ENCODE measurements at places on chromosomes 12 and 14.
A peak's percentile ranks its signal among the peaks of the same experiment; 100 is the strongest.

DNA sequence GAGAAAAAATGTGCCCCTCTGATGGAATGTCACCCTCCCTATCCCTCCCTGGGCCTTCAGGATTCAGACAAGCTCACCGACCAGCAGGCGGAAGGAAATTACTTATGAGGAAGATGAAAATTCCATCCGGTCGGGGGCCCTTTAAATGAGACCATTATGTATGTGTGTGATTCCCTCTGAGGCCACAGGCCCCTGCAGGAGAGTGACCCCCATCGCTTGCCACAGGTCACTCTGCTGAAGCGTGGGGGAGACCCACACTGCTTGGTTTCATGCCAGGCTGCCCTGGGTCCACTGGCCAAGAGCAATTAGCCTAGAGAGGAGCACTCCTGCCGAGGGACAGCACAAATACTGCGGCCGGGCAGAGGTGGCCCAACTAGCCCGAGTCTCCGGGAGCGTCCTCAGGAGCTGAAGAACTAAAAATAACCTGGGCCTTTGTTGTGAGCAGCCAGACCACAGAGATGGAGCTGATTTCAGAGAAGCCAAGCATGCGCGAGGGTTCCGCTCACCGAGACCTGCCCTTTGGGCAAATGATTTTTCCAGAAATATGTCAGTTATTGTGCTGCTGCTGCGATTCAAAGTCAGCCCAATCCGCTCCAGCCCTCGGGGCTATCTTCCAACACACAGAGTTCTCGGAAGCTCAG, 276.4 kb downstream of the DPF3 start:
- DNase-seq, result no peak

- no peak for DNase-seq
Observed at GRCh38 chr12:118375348-118375747, 1.0 kb upstream of the SUDS3 start.

DNA sequence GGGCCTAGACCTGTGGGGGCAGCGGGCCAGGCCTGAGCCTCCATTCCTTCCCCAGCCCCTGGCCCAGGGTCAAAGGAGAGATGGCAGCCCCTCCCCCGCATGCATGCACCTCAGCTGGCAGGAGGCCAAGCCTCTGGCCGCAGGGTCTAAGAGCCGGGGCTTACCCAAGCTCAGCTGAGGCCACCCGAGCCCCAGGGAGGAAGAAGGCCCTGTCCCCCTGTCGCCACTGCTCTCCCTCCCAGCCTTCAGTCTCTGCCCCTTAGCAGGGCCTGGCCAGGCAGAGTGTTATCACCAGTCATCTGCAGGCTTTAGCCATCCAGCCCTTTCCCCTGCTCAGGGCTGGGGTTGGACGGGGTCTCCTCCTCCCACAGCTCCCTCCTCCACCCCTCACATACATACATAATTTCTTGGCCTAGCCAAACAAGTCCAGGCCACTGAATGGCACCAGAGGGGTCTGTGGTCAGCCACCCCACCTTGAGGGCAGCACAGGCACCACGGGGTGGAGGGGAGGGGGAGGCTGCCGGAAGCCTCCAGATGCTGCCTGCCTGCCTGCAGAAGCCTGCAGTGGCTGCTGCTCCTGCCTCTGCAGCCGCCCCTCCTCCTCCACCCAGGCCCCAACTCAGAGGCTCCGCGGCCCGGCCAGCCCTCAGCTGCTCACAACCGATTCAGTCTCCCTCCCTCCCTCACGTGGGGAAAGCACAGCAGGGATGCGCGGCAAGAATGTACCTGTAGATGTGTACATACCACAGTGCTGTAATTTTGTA, 22.8 kb downstream of the RAB35 start:
- no peak for DNase-seq

DNA sequence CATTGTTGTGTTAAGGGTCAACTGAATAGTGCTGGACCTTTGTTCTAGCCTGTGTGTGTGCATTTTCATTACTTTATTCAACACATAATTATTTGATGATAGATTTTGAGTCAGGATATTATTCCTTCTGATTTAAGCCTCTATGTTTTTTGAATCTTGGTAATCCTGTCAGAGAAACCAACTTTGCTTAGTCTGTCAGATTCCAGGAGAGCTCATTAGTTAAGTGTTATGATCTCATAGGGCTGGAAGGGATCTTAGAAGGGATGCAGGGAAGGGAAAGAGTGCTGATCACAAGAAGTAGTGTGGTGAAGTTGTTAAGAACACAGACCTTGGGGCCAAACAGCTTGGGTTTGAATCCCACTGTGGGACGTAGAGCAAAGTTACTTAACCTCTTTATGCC, 52.9 kb downstream of the SCN8A start:
- no peak for DNase-seq

DNA sequence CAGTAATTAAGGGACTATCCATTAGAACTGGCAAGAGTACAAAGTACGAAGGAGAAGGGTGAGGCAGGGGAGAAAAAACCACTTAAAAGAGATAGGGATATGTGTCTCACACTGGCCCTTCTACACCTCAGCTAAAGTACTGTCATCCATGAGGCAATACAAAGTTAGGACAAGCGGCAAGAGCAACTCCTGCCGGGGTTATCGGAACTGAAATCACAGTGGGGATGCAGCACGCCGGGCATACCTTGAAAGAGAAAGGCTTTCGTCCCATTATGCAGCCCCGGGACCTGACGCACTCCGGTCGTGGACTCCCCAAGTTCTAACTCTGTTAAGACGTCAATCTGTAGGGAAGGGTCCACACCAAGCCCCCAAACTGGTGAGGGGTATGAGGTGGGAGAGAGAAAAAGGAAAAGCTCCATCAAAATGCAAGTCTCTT, 1.1 kb downstream of the NELL2 start:
- DNase-seq, result no peak

GRCh38 chr12:118456741-118457140, 80.4 kb downstream of the SUDS3 start:
- DNase-seq, result no peak

GRCh38 chr14:39014460-39014859, 88.6 kb downstream of the SEC23A start:
- no peak for DNase-seq

DNA sequence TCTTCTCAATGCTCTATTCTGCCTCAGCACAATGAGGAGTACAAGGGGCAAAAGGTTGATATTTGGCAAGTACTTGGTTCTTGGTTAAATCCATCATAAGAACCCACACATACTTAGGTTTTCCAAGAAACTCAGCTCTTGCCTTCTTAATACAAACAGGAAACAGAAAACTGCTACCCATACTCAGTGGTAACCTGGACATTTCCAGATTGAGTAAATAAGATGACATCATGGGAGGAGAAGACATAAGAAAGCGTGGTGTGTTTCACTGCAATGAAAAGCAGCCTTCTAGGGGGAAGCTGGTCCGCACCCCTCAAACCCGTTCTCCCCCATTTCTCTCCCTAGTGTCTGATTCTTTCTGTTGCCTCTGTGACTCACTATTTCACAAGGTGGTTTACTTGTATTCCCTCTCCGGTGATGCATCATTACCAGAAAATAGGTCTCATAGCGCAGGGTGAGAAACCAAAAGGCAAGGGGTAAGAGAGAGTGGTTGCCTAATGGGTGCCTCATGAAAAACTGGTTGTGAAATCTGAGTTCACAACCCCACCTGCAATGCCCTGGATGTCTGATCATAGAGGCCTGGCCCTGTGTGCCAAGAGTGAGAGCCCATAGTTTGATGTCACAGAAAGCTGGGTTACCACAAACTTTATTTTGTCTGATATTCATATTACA, 326.5 kb upstream of the TBX3 start:
- DNase-seq, result no peak

- DNase-seq, result no peak
Observed at GRCh38 chr12:12180575-12180974, 86.3 kb downstream of the LRP6 start.

- no peak for DNase-seq
Observed at GRCh38 chr12:71870416-71870815, 30.9 kb downstream of the TBC1D15 start.

- DNase-seq, result no peak
Observed at GRCh38 chr12:51941011-51941581, 10.4 kb upstream of the ACVR1B start.

- peak; percentile 61 for DNase-seq
Observed at GRCh38 chr12:53061404-53062010, 11.6 kb downstream of the TNS2 start.

DNA sequence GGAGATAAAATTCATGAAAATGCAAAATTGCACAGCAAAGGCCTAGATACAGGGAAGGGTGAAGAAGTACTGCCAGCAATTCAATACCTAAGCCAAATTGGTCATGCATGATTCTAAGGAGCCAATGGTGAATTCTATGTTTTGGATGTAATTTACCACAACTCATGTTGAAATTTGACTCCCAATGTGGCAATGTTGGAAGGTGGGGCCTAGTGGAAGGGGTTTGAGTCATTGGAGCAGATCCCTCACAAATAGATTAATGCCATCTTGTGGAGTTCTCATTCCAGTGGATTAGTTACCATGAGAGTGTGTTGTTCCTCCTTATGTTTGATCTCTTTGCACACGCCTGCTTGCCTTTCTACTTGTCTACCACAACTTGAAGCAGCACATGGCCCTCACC, 194.0 kb upstream of the ALG10 start:
- no peak for DNase-seq

DNA sequence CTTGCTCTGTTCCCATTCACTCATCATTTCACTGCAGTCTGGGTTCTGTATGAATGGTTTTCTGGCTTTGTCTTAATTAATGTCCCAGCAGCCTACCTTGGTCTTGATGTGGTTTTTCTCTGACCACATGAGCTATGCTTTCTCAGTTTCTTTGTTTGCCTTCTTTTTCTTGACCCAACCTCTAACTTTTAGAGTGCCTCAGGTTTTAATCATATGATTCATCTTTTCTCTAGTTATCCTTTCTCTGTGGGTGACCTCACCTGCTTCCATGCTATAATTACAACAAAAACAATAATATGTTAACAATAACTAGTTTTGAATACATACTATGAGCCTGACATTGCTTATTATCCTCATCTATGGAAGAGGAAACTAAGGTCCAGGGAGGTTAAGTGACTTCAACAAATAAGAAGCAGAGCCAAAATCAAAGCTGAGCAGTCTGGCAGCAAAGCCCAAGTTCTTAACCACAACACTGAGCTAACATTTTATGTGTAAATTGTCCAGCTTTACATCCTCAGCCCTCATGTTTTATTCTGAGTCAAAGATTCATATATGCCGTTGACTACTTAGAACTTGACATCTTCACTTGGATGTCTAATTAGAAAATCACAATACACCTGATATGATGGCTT, 4.7 kb upstream of the EPYC start:
- no peak for DNase-seq

GRCh38 chr12:46214668-46215436, 54.0 kb downstream of the SLC38A1 start:
- no peak for DNase-seq

GRCh38 chr14:63933711-63934110, 80.9 kb downstream of the SYNE2 start:
- no peak for DNase-seq

DNA sequence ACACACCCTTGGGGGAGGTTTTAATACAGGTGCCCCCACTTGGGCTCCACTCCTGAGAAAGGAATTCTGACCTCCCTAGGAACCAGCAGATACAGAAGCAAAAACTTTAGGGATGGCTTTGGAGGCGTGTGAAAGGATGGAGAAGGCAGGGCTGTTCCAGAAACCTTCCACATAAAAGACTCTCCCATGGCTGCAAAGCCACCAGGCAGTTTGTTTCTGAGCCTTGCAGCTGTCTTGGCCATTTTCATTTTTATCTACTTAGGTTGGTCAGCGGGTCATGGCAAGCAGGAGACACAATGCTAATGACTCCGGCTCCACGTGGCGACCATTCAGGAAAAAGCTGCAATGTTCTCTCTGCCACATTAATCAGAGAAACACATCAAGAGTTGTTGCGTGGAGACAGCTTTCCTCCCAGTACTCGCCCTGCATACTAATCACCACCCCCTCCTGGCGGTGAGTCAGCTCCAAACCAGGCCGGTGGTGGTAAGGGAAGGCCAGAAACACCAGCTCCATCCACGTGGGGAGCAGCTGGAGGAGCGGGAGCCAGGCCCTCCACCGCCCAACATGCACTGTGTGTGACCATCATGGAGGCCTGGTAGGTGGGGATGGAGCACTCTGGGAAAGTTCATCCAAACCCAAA, 30.9 kb upstream of the IRF2BPL start:
- peak; percentile 73 for DNase-seq

DNA sequence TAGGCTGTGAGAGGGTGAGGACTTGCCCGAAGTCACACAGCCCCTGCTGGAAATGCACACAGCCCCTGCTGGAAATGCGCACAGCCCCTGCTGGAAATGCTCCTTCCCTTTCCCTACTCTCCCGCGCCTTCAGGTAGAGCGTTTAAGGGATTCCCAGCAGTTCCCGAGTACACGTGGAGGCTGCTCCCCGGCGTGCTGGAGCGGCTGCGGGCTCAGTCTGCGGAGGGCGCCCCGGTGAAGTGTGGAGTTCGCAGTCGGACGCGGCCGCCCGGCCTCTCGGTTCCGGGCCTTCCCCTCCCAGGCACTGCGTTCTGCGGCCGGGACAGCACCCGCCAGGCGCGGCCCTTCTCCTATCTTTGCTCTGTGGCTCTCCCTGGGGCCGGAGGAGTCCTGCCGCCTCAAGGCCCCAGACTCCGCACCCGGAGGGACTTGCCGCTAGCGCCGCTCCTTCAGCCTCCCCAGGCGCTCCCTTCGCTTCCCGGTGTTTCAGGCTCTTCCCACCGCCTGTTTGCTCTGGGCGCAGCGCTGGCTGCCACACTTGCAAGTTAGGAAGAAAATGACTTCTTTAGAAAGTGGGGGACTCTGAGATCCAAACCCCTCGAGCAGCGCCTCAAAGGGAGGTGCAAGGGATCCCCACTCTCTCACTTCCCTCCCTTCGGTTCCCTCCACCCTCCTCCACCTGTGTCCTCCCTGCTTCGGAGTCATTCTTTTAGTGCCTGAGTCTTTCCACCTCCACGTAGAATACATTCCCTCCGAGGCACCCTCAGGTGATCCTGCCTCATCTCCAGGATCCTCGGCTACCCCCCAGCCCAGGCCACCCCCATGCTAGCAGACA, 8.3 kb upstream of the TBX5 start:
- DNase-seq, result no peak

DNA sequence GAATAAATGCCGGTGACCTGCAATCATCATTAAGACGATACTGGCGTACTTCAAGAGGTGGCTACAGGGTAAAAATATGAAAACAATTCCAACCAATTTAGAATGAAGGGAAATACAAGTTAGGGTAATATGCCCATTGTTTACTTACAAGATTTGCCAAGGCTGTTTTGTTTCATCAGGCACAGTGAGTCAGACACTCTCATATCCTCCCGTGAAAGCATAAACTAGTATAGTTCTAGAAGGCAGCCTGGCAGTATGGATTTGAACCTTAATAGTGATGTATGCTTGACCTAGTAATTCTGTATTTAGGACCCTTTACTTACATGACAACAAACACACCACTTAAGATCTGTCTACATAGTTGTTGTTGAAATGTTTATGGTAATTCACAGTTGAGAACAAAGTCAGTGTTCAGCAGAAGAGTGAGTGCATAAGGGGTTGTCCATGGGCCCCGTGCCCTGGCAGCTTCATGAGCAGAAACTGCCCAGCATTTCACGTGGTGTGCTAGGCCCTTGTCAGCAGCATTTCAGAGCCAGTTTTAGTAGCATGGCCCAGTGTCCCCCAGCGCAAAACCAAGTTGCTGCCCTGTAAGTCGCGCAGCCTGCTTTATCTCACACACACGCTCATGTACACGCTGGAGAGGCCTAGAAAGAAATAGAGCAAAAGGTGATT, 80.8 kb downstream of the EP400 start:
- DNase-seq, result no peak
